NCI-H460 (cell line): ENCODE measurements at places on chromosomes 12 and 14.

DNA sequence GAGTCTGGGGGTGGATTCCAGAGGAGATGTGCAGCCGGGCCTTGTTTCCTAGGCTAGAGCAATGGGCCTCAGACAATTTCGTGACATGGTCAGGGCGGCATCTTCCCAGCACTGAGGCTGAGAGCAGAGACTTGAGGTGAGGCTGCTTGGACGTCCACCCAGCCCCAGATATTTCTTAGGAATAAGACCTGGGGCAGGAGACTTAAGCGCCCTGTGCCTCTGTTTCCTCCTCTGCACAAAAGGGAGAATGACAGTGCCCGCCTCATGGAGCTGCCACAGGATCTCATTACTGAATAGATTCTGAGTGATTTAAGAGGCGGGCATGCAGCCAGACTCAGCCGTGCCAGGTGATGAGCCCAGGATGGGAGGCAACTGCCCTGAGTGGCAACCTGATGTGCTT, 297.9 kb upstream of the SFSWAP start:
- no peak for DNase-seq

- no peak for DNase-seq
These were observed 52.5 kb upstream of the RIN3 start for GRCh38 chr14:92460916-92461579.

DNA sequence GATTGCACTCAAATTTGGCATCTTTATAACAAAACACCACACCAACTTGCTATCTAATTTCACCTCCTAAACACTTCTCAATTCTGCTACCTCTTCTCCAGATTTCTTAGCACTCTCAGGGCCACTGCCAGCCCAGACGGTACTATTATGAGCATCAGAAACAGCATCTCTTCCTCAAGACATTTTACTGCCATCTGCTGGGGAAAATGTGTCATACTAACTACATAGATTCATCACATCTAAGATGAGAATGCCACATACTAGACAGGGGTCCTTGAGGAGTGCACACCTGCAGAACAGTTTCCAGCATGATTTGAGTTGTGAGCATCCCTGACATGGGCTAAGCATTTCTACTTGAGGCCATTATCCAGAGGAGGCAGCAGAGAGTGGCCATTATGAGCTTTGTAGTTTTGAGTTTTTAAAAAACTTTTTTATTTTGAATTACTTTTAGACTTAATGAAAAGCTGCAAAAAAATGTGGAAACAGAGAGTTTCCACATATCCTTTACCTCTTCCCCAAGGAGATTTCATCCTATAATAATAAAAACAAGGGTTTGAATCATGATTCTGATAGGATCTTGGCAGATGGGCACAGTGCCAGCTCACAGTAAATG, 15.1 kb upstream of the GRIP1 start:
- peak; percentile 65 for DNase-seq

DNA sequence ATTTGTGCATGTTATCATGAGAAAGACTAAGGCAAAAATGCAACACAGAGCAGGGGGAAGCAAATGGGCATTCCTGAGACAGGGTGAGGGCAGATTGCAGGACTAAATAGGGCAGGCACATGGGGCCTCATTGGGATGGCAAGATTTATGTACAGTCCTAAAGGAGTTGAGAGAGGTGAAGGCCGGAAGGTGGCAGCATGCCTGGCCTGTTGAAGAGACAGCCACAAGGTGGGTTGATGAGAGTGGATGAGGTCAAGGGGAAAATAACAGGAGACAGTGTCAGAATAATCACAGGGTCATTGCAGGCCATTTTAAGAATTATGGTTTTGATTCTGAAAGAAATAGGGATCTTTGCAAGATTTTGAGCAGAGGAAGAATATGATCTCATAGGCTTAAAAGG, 21.0 kb downstream of the PAH start:
- DNase-seq = no peak

DNA sequence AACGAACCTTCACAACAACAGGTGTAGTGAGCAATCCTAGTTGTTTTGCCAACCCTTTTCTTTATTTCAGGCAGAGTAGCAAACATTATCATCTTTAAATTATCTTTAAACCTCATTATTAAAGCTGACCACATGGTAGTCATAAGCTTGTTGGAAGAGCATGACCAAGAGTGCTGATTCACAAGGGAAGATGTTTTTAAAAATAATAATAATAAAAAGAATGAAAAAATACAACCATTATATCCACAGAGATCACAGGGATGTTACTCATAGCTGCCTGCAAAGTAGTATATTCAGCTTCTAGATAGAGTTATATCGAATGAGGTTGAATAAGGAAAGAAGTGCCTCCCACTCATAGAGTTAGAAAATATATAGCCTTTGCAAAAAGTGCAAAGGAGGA, 101.0 kb upstream of the FLRT2 start:
- no peak for DNase-seq

- DNase-seq = no peak
These were observed 13.2 kb upstream of the TSPAN11 start for GRCh38 chr12:30913323-30913722.

GRCh38 chr12:47147739-47148138, 68.0 kb upstream of the AMIGO2 start:
- DNase-seq = no peak

DNA sequence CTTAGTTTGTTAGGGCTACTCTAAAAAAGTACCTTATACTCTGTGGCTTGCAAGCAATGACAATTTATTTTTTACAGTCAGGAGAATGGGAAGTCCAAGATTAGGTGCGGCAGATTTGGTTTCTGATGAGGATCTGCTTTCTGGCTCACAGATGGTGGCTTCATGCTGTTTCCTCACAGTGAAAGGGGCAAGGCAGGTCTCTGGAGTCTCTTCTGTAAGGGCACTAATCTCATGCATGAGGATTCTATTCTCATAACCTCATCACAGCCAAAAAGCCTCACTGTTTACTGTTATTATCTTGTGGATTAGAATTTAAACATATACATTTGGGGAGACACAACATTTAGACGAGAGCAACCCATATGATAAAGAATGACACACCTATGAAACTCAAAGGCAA, 1957.4 kb upstream of the SEL1L start:
- no peak for DNase-seq

- no peak for DNase-seq
These were observed 103.4 kb downstream of the ZFP36L1 start for GRCh38 chr14:68689511-68689910.

- no peak for DNase-seq
These were observed 25.4 kb downstream of the DPF3 start for GRCh38 chr14:72868500-72868899.

DNA sequence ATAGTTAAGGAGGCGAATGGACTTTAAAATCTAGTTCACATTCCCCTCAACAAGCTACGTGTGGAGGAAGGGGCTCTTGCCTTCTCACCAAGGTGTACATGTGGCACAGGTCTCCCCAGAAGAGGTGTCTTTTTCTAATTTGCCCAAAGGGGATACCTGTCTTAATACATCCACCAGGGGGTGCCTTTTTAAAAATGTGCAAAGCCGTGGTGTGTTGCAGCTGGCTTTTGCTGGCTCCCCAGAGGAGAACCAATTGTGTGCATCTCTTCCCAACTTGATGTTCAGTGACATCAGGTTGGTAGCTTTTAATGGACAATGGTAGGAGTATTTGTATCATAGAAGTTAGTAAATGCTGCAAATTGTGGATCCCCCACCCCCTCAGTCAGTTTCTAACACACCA, 33.8 kb downstream of the CREBL2 start:
- peak; percentile 9 for DNase-seq

DNA sequence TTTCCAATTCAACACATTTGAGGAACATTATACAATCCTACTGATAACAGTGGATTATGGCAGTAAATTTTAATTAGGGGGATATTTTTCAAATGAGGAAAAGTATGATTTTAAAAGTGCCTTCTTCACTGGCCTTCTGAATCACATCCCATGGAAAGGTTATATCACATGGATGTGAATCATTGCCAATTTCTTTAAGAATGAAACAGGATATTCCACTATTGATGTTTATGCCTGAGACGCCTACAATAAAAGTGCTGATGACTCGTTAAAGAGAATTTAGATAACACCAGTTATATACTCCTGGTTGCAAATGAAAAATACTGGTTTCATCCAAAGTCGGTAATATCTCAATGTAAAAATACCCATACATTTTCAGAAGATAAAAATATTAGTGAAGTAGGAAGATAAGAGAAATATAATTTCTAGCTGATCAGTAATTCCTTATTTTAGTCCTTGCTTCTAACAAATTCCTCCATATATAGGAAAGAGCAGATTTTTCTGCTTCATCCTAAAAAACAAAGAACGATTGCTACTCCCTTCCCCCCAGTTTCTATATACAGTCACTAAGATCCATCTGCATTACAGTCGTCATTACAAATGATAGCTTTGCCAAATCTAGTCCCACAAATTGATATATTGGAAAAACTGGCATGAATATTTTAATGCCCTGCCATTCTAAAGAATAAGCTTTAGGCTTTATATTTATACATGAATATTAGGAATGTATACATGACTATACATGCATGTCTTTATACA, 139.5 kb upstream of the SOX5 start:
- DNase-seq = no peak

DNA sequence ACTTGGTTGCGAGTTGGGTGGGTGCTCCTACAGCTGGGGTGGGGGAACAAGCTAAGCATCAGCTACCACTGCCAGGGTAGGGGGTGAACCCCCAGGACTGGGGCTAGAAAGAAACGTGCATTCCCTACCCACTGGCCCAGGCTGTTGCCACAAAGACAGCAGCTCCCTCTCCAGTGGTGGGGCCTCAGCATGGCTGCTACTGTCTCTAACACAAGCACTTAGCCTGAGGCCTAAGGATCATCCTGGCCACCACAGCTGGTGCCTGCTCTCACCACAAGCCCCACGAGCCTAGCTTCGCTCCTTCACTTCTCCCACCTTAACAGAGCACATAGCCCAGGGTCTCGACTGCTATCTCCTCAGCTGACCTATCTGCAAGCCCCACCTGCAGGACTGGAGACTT, 18.9 kb downstream of the SLC25A21 start:
- no peak for DNase-seq

DNA sequence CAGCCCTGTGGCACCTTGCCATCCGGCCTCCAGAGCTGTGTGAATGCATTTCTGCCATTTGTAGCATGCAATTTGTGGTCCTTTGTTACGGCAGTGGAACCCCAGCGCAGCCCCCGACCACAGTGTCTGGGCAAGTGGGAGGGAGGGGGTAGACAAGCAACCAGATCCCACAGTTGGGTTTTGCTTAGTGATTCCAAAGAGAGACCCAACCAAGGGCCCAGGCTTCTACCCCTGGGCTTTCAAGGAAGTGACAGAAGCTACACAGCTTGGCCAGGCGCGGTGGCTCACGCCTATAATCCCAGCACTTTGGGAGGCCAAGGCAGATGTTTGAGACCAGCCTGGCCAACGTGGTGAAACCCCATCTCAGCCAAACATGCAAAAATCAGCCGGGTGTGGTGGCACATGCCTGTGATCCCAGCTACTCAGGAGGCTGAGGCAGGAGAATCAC, 17.8 kb downstream of the ZBTB42 start:
- DNase-seq = no peak

GRCh38 chr12:103806803-103807202, 34.2 kb downstream of the NT5DC3 start:
- DNase-seq = no peak

DNA sequence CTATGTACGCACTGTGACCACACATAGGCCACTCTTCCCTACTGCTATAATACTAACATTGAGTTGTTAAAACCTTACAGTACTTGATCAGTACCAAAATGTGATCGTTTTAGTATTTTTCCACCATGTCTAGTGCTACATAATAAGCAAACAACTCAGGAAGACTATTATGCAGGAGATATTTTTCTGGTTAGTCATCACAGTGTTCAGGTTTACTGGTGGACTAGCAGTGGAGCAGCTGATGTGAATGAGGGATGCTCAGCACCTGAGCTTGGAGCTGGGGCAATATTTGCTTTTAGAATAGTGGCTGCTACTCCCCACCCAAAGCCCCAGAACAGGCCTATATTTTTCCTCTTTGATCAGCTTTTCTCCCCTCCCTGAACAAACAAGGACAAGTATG, 513.1 kb downstream of the KCNH5 start:
- no peak for DNase-seq

- DNase-seq = peak; percentile 34
These were observed 362.1 kb upstream of the STXBP6 start for GRCh38 chr14:25411781-25412757.

DNA sequence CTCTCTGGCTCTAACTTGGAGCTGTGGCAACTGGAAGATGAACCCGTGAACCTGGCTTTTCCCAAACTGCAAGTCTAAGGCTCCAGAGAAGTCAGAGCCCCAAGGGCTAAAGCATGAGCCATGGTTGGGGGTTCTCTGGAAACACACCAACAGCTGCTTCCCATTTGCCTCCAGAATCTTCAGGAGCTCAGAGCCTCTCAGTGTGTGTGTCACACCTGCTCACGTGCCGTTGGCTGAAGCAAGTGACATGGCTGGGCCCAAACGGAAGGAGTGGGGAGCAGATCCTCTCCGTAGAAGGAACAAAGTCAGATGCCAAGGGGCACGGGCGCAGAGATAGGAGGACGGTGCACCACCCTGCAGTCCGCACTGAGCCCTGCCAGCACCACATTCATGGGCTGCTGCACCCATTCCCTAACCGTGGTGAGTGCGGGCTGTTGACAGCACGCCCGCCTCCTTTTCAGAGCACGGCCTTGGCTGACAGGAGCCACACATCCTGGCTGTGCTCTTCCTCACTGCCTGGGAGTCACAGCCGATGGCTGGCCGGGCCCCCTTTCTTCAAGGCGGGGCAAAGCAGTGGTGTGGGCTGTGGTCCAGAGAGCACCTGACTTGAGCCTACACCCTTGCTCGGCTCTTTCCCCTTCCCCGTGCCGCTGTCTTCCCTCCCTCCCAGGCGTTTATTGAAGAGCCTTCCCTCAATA, 16.6 kb upstream of the TRAF3 start:
- DNase-seq = no peak

- no peak for DNase-seq
These were observed 17.8 kb upstream of the YAF2 start for GRCh38 chr12:42255866-42256261.

DNA sequence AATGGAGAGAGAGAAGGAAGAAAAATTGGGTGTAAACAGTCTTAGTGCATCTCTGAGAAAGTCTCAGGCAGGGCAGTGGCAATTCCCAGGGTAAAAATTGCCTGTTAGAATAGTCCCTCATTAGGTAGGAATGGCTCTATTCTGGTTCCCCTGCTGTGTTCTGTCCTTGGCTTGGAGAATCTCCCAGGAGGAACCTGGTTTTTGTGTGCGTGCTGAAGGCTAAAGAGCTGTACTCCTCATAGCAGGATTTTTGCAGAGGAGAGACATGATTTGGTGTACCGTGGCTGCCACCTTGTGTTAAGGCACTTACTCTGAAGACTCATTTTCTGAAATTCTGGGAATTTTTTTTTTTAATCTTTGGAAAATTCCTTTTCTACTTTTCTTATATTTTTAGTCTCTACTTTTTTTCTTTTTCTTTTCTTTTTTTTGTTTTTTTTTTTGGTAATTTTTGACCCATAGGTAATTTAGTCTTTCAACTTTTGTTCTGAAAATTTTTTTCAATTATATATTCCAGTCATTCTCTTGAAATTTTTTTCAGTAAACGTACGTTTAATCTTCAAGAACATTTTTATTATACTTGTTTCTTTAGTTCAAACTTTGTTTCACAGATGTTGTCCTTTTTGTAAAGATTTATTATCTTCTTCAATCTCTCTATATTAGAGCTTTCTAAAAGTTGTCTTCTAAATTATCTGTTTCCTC, 63.8 kb downstream of the FBXO33 start:
- DNase-seq = peak; percentile 64

- DNase-seq = no peak
These were observed 218.7 kb upstream of the PELI2 start for GRCh38 chr14:55899531-55899930.
